Fibroblast of the aortic adventitia (primary cell): ENCODE measurements at places on chromosomes 2 and 18. TPM values are rescaled to one million over a fixed set of nuclear protein-coding genes. Genes with fewer than 3 reads are reported as not detected.
A peak's percentile ranks its signal among the peaks of the same experiment; 100 is the strongest.

- DNase-seq = no peak
Observed at GRCh38 chr2:79041032-79041448, 15.5 kb downstream of the REG3G start.

- no peak for DNase-seq
Observed at GRCh38 chr2:68263632-68264031, 11.3 kb upstream of the PPP3R1 start.

DNA sequence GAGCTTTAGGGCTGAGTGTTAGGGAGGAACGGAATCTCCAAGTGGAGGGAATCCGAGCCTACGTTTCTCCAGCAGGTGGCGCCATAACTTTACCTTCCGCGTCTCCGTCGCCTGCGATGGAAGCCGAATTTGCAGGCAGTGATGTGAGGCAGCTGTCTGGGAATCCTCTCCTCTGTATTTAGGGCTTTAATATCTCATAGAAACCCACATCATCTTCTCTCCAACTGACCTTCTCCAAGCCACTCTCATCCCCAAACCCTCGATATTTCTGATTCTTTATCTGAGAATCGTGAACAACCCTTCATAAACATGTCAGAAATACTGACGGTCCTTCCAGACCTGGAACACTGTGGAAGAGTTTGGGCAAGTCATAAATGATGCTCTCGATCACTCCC lies 27.5 kb downstream of the SIX2 start:
- peak; percentile 84 for DNase-seq

The TFCP2L1 gene
- total RNA-seq = under 0.01 TPM in 1 of 2 replicates, not detected in the other

The AKAIN1 gene
- not detected in 2 replicates for total RNA-seq
